Frontal cortex (tissue), 4 donors: ENCODE measurements at places on chromosomes 13 and 19.

DNA sequence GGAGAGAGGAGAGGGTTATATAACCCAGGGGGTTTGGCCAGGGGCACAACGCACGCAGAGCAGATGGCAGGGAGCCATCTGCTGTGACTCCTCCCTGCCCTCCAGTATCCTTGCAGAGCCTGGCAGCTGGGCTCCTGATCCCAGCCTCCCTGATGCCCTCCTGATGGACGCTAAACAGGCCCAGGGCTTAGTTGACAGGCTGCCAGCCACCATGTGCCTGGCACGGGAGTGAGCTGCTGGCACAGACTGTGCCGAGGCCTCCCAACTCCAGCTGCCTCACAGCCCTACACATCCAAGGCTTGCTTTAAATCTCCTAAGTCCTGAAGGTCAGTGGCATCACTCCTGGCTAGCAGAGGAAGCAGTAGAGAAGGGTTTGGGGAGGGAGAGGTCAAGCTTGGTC lies 16.7 kb downstream of the SYDE1 start:
- DNase-seq, result peak; percentile 67

DNA sequence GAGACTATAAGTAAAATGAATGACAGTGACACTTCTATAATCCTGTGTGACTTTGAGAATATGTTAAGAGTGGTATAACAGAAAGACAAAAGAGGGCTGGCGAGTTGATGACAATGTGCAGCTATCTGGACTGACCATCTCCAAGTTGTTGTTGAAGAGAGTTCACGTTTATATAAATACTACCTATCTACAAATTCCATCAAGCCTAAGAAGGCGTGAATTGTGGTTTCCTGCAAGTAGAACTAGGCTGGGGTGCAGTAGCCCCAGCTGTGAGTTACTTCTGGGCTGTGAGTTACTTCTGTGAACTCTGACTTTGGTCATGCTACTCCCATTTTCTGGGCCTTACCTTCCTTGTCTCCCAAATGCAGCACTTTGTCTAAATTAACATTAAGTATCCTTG lies 561.0 kb downstream of the TBC1D4 start:
- no peak for DNase-seq

- DNase-seq, result no peak
Observed at GRCh38 chr13:28077231-28077630, 23.1 kb downstream of the FLT3 start.

DNA sequence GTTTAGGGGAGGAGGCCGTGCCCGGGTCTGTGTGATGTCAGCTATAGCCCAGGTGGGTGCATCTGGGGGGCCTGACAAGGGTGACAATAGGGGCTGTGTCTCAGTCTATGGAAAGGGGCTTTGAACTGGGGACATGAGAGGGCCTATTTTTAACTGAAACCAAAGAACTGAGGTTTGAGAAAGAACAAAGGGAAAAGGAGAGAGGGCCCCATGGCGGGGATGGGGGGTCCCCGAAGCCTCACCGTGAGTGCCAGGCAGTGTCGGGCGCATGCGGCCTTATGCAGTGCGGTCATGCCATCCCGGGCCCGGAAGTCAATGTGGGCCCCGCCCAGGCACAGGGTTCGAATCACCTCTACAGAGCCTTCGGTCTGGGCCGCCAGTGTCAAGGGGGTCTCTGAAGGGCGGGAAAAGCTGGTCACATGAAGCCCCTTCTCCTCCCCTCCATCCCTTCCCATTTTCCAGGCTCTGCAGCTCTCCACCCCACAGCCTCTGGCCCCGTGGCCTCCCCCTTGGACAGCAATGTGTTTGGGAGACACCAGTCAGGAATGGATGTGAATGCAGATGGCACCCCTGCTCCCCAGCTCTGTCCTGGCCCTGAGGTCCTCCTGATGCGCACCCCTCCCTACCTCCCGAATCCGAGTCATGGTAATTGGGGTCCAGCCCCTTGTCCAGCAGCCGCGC lies 5.9 kb downstream of the SHANK1 start:
- DNase-seq, result no peak

- no peak for DNase-seq
Observed at GRCh38 chr13:70108356-70109105, at the start of gene KLHL1. KLHL1 (minus strand) TSS chr13:70108452; CDS start chr13:70107699, 753 bp downstream.

DNA sequence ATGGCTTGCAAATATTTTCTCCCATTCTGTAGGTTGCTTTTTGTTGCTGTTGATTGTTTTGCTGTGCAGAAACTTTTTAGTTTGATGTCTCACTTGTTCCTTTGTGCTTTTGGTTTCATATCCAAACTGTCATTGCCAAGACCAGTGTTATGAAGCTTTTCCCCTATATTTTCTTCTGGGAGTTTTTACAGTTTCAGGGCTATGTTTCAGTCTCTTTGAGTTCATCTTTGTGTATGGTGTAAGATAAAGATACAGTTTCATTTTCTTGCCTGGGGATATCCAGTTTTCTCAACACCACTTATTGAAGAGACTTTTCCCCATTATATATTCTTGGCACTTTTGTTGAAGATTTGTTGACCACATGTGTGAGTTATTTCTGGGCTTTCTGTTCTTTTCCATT lies 139.9 kb downstream of the MRPL57 start:
- no peak for DNase-seq

DNA sequence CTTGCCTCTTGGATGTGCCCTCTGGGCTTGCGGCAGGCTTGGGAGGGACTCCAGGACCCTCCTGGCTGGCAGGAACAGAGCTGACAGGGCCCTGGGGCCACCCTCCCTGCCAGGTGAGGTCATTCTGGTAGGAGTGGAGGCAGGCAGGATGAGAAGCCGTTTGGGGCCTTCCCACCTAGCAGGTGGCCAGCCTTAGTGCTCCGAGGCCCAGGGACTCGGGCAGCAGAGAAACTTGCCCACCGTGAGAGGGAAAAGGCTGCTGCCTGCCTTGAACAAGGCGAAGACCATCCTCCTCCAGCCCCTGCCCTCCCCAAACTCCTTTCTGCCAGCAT lies 8.5 kb downstream of the RFX1 start:
- no peak for DNase-seq
